ENCODE measurements at places on chromosomes 13 and 19.

DNA sequence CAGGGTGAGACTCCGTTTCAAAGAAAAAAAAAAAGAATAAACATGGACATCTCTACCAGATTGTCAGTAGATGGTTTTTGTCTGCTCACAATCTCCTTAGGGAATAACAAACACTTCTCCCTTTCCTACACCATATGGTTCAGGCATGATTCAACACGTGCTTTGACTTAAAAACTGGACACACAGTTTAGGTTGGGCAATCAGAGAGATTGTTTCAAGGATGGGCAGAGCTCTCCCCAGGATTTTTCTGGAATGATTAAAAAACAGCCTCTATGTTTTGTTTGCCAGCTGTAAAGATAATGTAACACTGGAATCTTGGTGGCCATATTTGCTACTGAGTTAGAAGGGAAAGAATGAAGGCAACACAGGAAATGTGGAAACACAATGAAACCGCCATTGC is 150.1 kb upstream of the TSC22D1 start:
- no peak for DNase-seq

DNA sequence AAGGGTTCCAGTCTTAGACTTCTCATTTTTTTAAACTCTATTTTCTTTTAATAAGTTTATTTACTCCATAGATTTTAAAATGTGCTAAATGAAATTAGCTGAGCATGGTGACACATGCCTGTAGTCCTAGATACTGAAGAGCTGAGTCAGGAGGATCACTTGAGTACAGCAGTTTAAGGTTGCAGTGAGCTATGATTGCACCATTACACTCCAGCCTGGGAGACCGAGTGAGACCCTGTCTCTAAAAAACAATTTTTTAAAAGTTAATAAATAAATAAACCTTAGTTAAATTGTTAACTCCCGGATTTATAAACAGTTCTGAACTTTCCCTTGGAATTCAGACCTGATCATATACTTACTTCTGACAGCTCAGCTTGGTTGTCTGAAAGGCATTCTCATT is 32.5 kb downstream of the PCDH20 start:
- DNase-seq, result no peak

GRCh38 chr13:41419206-41419605 is 38.1 kb upstream of the RGCC start:
- no peak for DNase-seq

DNA sequence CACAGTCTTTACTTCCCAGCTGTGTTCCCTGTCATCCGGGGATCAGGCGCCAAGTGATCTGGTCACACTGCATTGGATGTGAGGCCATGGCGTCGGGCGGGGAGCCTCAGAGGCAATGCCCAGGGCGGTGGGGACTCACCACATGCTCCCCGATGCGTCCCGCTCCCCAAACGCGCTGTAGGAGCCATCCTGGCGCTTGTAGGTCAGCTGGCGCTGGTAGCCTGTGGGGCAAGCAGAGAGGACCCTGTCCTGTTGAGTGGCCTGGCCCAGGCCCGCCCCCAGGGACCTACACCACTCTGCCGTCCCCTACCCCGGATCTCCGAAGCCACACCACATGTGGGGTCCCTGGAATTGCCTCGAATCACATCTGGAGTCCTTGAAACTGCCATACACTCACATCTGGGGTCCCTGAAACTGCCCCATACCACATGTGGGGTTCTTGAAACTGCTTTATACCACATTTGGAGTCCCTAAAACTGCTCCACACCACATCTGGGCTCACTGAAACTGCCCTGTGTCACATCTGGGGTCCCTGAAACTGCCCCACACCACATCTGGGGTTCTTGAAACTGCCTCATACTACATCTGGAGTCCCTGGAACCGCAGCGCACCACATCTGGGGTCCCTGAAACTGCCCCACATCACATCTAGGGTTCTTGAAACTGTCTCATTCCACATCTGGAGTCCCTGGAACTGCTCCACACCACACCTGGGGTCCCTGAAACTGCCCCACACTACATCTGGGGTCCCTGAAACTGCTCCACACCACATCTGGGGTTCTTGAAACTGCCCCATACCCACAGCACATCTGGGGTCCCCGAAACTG is 33.2 kb downstream of the F2RL3 start:
- no peak for DNase-seq

DNA sequence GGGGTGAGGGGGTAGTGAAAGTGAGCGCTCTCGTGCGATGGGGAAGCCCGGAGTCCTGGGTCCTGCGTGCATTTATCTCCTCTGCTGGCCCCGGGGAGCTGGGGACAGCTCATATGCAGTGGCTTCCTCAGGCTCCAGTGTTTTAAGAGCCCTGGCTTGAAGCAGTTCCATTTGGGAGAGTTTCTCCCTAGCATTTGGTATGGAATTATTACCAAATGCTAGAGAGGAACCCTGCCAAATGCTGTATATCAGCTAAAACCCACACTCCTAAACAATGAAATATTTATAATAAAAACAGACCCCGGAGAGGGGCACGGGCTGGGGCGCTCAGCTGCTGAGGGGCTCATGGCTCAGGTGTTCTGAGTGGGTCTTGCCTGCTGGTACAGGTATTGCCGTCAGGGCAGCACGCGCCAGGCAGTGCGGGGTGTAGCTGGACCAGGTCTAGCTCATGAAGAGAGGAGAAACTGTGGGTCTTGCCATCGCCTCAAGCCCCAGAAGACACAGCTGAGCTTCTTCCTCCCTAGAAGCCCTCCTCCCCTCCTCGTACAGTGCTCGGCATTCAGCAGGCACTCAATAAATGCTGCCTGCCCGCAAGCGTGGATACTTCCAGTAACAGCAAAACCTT is 163.6 kb upstream of the ZNF536 start:
- DNase-seq, result no peak

- no peak for DNase-seq
These were observed 81.8 kb downstream of the SPRY2 start for GRCh38 chr13:80259159-80259558.

All from hematopoietic multipotent progenitor cell treated with erythropoietin and hydrocortisone succinate and interleukin-3 and kit ligand, for 15 days (in vitro differentiated cells).